Right lobe of liver (tissue), 6 donors: ENCODE measurements at places on chromosomes 3 and 15.

DNA sequence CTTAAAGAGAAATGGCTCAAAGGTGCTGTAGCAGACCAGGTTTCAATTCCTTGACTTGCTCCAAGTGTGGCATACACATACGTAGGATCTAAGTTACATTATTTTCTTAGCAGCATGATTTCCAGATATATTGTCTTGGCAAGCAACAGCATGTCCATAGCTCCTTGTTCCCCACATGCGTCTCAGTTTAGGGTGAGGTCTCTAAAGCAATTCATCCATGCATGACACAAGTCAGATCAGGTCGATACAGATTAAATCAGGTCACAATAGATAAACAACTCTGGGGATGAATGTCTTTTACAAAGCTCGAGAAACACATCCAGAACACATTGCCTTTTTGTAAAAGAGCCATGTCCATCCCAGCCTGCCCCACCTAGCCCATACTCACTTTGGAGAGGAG lies 108.9 kb upstream of the ABHD17C start:
- no peaks in the 10 kb centered on the region for H3K36me3 ChIP-seq
- H3K27me3 ChIP-seq = no peaks in the 10 kb centered on the region
- no peak overlapping the region for H3K27ac ChIP-seq
- DNase-seq = no peak
- H3K4me3 ChIP-seq = no peak overlapping the region

GRCh38 chr3:54932606-54933005 lies 4.7 kb upstream of the LRTM1 start:
- H3K27me3 ChIP-seq = no peaks in the 10 kb centered on the region
- DNase-seq = no peak
- no peak overlapping the region for H3K27ac ChIP-seq
- no peaks in the 10 kb centered on the region for H3K36me3 ChIP-seq
- H3K4me3 ChIP-seq = no peak overlapping the region

- no peaks in the 10 kb centered on the region for H3K27me3 ChIP-seq
- H3K4me1 ChIP-seq = no peaks in the 10 kb centered on the region
- H3K27ac ChIP-seq = no peak overlapping the region
- no peak overlapping the region for H3K4me3 ChIP-seq
These were observed 253.9 kb upstream of the HES1 start for GRCh38 chr3:193882091-193882490.

- no peak overlapping the region for H3K27ac ChIP-seq
- H3K4me1 ChIP-seq = no peaks in the 10 kb centered on the region
- H3K4me3 ChIP-seq = no peak overlapping the region
- no peak for DNase-seq
These were observed 32.5 kb downstream of the BHLHE40 start for GRCh38 chr3:5011555-5012256.

GRCh38 chr3:55235416-55235815 lies 251.7 kb downstream of the WNT5A start:
- H3K4me3 ChIP-seq = no peak overlapping the region
- no peaks in the 10 kb centered on the region for H3K4me1 ChIP-seq
- H3K27ac ChIP-seq = no peak overlapping the region

DNA sequence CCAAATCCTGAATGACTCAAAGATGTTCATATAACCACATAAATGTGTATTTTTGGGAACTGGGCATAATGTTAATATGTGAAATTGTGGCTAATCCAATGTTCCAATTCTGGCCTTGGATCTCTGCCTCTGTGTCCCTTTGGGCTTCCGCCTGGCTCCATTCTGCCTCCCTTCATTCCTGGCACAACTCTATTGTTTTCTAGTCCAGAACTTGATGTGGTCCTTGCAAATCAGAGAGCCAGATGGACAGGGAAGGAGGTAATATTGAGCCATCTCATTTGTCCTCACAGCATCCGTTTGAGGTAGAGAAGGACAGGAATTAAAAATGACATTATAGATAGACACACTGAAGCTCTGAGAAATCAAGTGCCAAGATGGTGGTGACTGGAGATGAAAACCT lies 355.7 kb upstream of the TBL1XR1 start:
- H3K27ac ChIP-seq = no peak overlapping the region
- H3K4me1 ChIP-seq = no peaks in the 10 kb centered on the region
- H3K4me3 ChIP-seq = no peak overlapping the region
- no peak for DNase-seq

GRCh38 chr3:143597774-143598652 lies 250.3 kb downstream of the SLC9A9 start:
- no peaks in the 10 kb centered on the region for H3K27me3 ChIP-seq
- no peaks in the 10 kb centered on the region for H3K36me3 ChIP-seq
- H3K4me1 ChIP-seq = no peaks in the 10 kb centered on the region
- no peak for DNase-seq

GRCh38 chr15:81502439-81502838 lies 128.4 kb upstream of the TMC3 start:
- H3K4me1 ChIP-seq = no peaks in the 10 kb centered on the region
- H3K4me3 ChIP-seq = no peak overlapping the region
- no peaks in the 10 kb centered on the region for H3K27me3 ChIP-seq
- no peaks in the 10 kb centered on the region for H3K36me3 ChIP-seq

- H3K4me1 ChIP-seq = no peaks in the 10 kb centered on the region
- H3K27me3 ChIP-seq = no peaks in the 10 kb centered on the region
- no peak for DNase-seq
- H3K4me3 ChIP-seq = no peak overlapping the region
- no peaks in the 10 kb centered on the region for H3K36me3 ChIP-seq
These were observed 36.3 kb downstream of the RASGRP1 start for GRCh38 chr15:38528294-38528693.
